ENCODE measurements at places on chromosomes 5 and 9.

DNA sequence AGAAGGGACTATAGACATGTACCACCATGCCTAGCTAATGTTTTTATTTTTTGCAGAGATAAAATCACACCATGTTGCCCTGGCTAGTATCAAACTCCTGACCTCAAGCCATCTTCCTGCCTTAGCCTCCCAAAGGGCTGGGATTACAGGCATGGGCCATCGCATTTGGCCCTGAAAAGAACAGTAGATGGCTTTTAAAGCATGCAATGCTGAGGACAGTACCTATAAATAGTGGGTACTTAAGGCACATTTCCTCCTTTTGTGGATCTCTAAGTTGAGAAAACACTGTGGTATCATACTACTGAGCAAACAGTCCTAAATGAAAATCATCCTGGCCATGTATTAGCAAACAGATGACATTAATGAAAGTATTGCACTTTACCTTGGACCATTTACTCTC, 119.4 kb downstream of the TTC39B start:
- DNase-seq: no peak

GRCh38 chr9:90838098-90838497, 36.5 kb downstream of the SYK start:
- DNase-seq: no peak

DNA sequence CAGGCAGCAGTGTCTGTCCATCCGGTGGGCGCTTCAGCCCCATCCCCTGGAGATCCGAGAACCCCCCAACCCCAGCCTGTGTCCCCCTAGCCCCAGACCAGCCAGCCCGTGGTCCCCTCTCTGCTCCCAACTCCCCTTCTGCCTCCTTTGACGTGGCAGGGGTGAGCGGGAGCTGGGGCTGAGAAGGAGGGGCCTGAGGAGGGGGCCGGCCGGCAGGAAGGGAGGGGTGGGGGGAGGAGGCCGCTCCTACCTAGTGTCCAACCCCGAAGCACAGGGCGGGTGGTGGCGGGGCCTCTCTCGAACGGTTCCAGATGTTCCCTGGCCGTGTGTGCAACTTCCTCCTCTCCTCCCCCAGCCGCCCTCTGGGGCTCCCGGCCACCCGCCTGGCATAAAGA, 31.0 kb downstream of the GOLGA2 start:
- no peak for DNase-seq

DNA sequence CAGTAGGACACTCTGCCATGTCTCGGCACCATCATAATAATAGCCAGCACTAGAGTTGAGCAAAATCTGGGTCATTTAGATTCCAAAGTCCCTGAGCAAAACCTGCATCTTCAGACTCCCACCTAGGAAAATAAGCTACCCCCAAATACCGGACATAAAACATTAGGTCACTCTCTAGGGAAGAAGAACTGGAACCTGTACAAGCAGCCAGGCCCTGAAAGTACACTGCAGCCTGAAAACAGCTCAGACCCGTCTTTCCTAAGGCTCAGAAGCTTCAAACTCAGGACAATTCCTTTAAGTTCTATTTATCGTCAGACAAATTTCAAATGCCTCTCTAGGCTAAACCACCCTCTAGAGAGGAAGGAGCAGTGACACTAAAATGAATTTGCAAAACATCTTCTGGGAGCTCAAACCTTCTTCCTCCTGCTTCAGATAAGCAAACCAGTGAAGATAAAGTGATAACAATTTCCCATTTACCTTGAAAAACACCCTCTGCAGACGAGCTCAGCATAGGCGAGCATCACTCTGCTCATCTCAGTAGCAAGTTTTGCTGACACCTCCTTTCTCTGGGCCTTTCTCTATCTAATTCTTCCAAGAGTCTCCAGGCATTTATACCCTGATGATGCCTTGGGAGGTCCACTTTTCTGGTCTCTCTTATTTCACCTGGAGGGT, 34.0 kb downstream of the ADAM19 start:
- DNase-seq: no peak

DNA sequence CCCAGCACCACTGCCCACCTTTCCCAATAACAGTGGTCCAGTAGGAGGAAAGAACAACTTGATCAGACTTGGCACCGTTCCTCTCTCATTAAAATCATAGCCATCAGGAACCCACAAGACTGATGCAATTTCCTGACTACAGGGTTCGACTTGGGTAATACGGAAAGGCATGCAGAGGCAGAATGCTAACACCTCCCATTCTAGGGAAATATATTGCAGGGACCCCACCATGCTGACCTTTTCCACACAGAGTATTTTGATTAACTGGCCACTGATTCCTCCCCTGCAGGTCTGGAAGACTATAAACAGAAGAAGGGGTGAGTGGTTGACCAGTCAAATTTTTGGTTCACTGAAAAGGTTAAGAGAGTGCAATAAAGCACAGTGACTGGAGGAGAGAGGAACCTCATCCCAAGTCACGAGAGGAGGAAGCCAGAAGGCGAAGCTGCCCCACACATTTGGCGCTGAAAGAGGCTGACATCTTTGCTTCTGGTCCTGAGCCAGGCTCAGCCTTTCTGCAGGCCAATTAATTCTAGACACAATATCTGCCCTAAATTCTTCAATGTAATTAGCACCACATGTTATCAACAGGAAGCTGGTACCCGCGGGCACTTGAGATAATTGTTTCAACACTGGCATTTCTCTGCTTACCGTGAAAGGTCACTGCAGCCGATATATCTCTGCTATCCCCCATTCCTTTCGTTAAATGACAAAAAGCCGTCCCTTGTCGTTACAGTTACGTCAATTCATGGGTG, 64.7 kb upstream of the SPOCK1 start:
- no peak for DNase-seq

DNA sequence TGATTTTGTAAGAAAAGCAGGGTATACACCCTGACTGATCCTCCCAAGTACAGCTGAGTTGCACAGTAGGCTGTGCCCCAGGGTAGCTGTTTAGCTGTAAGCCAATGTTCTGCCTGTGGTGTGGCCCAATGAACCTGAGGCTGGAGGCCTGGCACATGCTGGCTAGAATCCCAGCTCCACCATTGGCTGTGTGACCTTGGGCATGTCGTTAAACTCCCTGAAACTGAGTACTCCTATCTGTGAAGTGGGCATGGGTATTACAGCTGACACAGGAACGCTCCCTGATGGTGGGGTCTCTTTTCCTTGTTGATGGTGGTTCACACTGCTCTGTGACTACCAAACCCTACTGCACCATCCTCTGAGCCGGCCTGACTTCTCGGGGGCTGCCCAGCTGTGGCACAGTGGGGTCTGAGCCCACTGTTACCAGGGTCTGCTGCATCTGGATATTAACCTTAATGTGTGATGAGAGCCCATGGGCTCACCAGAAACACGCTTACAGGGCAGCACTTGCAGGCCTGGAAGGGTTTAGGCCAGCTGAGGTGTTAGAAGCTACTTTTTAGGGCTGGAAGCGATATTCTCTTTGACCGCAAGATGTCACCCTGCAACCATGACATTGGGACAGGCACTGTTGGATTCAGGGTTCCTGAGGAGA, 7.0 kb upstream of the GADD45G start:
- DNase-seq: no peak

DNA sequence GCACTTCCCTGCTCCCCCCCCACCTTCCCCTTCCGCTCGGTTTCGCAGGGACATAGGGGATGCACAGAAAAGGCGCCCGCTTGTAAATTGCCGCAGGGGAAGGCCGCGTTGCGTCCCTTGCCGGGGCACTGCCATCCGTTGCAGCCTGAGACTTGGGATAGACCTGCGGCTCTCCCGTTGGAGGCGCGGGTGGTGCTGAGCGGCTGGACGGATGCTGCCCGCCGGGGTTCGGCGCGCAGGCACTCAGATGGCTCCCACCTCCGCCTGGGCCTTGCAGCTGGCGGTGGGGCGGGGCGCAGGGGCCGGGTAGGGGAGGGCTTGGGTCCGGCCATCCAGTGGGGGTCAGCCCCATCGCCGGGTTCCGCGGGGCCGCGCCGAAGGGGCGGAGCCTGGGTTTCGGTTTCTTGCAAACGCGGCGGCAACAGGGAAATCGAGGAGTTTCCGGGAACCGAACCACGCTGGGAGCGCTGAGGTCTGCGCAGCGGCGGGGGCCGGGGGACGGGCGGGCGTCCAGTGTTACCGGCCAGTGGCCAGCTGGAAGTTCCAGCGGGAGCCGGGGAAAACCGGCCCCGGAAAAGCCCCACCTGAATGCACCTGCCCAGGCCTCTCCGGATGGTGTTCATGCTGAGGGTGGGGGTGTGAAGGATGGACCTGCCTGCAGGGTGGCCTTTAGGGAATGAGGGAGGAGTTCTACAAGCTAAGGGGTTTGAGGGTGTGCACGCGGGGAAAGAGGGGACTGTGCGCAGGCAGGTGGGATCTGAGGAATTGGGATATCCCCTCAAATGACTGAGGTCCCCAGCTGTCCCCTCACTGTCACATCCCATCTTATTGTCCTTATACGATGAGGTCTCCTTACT, 6.3 kb upstream of the IRF1 start:
- DNase-seq: no peak

DNA sequence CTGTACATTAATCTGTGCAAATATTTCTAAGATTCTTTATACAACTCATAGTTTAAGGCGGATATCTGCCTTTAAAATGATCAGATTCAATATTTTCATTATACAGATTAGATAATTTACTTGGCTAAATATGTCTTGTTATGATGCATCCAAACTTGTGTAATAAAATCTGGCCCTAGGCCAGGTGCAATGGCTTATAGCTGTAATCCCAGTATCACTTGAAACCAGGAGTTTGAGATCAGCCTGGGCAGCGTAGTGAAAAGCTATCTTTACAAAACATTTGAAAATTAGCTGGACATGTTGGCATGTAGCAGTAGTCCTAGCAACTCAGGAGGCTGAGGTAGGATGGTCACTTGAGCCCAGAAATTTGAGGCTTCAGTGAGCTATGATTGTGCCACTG, 2002.2 kb upstream of the ACO1 start:
- DNase-seq: no peak
